ENCODE measurements at places on chromosomes 6 and 20.

DNA sequence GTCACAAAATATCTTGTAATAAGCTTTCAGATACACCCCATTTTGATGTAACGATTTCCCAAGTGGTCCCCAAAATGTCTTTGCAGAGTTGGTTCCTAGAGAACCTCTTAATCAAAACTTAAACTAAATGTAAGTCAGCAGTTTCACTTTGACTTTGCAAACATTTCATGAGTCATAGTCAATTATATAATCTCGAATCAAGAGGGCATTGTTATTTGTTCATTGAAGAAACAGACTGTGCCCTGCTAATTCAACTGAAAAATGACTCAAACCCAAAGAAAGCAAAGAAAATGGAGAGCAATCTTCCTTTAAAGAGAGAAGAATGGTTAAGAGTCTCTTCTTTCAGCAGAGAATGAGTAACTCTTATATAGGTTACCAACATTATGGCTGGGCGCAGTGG is 58.3 kb downstream of the IPCEF1 start:
- DNase-seq = peak; percentile 95

GRCh38 chr20:33840160-33840559 is 29.0 kb downstream of the CHMP4B start:
- DNase-seq = no peak

DNA sequence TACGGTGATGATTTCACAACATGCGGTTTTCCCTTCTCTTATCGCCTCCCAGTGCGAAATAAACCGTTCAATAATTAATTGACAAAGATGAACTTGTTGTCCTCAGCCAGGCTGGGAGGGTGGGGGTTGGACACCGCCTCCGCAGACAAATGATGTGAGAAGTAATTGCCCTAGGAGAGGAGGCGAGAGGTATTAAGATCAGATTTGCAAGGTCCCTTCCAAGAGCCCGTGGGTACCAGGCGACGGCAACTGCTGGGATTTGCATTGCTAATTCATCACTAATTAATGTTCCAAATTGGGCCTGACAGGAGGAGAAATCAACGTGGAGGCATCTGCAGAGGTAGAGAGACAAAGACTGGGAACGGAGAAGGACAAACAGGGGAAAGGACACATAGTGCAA is 90.2 kb upstream of the CCDC167 start:
- no peak for DNase-seq

GRCh38 chr6:18186540-18187250 is 31.5 kb downstream of the KDM1B start:
- peak; percentile 51 for DNase-seq

DNA sequence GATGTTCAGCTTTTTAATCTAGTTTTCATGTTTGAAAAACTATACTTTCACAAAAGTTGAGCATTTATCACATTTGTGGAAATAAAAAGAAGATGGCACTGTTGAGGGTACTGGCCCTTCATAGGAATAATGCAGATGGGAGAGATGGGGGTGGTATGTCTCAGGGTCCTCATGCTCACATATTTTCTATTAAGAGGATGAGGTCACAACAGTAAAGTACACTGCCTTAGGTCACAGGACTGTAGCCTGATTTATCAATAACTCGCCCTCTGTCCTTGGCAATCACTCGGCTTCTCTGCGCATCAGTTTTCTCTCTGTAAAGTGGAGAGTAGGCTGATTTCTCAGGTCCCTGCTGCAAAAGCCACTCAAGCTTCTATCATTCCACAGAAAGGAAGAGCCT is 55.9 kb downstream of the PPP1R3G start:
- DNase-seq = no peak

- DNase-seq = no peak
Observed at GRCh38 chr6:1412901-1413300, 23.5 kb downstream of the FOXF2 start.

DNA sequence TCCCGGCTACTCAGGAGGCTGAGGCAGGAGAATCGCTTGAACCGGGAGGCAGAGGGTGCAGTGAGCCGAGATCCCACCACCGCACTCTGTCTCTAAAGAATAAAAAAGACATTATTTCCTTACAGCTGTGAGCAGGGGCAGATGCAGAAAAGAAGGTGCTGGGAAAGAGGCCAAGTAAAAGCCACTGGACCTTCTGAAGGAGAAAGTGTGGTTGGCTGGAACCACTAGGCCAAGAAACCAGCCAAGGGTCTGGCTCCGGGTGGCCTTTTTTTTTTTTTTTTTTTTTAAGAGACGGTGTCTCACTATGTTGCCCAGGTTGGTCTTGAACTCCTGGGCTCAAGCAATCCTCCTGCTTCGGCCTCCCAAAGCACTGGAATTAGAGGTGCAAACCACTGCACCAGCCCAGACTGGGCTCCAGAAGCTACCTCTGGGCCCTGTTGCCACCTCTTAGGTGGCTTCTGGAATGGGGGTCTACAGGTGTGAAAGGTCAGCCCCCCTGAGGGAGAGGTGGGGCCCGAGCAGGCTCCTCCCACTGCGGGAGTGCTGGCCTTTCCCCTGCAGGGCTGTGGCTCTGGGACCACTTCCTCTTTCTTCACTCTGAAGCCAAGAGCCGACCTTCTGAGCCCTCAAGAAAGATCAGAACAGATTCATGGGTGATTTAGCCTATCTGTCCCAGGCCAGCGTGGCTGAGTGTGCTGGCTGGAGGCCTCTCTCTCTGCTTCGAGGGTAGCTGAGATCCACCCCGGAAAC is at the start of gene FGD2:
Gene FGD2, plus strand, starts transcription at position 595 of the 750 bp plus-strand sequence. CDS start 163 bp downstream, outside the sequence.
- no peak for DNase-seq

DNA sequence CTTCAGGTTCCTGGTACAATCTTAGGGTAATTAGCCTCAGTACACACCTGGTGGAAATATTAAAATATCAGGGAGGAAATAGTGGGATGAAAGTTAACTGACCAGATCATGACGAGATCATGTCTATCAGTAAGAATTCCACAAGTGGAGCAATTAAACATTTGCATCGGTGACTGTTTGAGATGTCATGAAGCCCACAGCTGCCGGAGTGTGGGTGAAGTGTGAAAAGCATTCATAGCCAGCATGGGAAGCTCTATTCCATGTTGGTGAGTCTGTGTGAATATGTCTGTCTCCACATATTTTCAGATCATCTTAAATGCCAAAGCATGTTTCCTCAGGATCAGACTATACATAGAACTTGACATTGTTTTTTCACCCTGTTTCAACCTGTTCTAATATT is 142.8 kb downstream of the IPCEF1 start:
- DNase-seq = no peak

DNA sequence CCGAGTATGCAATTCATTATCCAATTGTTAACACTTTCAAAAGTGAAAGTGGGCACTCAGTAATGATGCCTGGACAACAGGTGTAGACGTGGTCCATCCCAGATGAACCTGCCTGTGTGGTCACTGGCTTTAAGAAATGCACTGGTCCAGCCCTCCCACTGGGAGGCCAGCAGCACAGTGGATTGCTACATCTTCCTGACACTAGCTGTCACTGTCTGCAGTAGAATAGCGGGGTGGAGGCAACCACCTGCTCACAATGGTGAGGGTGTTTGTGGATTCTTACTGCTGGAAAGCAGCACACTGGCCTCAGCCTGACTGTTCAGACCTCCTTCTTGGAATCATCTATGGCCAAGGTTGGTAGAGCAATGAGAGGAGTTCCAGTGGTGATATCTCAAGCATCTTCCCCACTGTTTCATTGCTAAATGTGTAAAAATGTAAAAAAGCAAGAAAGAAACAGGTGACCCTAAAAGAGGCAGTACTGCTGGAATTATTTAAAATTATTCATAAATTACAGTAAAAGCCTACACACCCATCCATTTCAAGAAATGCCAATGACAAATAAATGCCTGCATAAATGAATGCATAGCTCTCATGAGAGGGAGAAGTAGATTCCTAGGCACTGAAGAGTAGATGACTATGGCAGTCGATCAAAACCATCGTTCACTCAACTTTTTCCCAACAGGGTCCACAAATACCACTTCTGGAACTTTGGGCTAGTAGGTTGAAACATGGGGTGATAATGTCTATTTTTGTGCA is 228.0 kb upstream of the PLN start:
- no peak for DNase-seq

GRCh38 chr6:148888856-148889255 is 142.0 kb downstream of the UST start:
- peak; percentile 7 for DNase-seq

- DNase-seq = peak; percentile 51
Observed at GRCh38 chr6:157912326-157912725, 69.3 kb upstream of the SYNJ2 start.

DNA sequence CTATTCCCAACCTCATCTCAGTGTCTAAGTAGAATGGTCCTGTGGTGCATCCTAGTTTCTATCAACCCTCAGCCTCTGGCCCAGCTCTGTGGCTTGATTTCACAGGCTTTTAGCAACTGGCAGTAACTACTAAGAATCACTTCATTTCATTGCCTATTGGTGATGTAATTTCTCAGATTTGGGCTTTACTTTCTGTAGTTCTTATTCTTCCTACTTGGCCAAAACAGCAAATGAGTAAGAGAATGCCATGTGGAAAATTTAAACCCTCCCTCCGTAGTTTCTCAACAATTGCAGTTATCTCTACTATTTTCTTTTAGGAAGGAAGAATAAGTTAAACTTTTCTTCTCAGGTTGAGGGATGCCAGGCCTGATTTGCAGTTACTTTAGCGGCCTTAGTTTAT is 387.3 kb downstream of the CDKAL1 start:
- DNase-seq = no peak

DNA sequence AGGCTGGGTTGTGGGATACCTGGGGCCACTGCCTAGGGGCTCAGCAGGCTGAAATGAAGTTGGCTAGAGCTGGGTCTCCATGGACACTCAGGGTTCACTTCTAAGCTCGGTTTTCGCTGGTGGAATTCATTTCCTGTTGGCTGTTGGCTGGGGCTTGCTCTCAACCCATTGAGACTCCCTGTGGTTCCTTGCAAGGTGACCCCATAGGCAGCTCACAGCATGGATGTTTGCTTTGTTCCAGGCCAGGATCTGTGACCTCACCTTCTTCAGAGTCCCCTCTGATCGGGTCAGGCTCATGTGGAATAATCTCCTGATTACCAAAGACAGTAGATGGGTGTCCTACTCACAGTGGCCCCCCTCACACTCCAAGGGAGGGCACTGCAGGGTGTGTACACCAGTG is 229.3 kb downstream of the QKI start:
- no peak for DNase-seq

DNA sequence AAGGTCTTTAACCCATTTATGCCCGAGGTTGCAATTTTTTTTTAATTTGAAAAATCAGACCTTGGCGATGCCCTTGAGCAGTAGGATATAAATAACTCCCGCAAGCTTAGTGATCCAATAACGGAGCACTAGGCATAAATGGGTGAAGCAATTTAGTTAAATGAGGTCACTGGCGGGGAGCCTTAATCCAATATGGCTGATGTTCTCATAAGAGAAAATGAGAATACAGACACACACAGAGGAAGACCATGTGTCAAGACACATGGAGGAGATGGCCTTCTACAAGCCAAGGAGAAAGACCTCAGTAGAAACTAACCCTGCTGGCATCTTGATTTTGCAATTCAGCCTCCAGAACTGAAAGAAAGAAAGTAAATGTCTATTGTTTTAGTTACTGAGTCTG is 735 bp downstream of the SIRPG start:
- no peak for DNase-seq

- DNase-seq = peak; percentile 50
Observed at GRCh38 chr6:14134211-14134910, 16.8 kb downstream of the CD83 start.

DNA sequence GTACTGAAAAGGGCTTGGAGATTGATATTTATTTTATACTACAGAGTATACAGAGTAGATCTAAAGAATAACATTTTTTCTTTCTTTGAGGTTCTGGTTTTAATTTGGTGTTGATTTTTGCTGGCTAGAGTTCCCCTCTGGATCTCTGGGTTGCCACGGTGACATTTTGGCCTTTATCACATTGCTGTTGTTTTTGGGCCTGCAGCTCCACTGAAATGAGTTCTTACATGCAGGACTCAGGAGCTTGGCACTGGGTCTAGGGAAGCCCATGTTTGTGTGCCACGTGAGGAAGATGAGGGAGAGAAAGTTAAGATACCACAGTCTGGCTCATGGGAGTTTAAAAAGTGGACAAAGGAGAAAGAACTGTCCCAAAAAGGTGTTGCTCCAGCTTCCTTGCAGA is 7.4 kb upstream of the TFAP2C start:
- DNase-seq = no peak

- no peak for DNase-seq
Observed at GRCh38 chr6:163730246-163731210, 316.0 kb downstream of the QKI start.

- DNase-seq = peak; percentile 98
Observed at GRCh38 chr6:162090734-162091133, 636.8 kb downstream of the PRKN start.

GRCh38 chr6:92427453-92427852 is 991.9 kb downstream of the EPHA7 start:
- peak; percentile 91 for DNase-seq

DNA sequence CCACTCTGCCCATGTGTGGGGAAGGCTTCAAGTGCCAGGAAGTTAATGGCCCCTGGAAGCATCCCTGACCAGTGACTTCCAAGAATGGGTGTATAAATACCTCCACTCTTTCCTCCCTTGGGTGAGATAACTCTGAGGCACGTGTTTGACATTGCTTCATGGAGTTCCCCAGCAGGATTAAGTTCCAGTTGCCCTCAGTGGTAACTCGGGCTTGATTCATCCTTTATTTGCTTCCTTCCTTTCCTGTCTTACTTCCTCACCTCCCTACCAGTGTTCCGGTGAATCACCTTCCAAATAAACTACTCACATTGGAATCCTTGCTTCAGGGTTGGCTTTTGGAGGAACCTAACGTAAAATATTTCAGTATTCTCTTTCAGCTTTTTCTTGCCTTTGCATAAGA is 84.6 kb upstream of the JAG1 start:
- DNase-seq = peak; percentile 35

DNA sequence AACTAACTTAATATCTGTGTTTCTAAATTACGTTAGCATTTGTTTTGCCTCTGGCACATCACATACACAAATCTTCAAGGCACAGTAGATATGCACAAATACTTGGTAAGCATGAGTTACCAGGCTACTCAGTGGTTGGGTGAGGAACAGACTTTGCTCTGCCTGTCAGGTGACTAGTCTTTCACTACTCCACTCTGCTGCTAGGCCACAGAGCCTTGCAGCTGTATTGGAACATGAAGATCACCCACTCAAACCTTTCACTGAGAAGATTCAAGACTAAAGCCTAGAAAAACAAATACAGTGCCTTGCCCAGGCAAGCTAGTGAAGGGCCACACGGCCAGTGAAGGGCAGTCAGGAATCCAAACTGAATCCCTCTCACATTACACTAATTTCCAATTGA is 47.0 kb downstream of the DTNBP1 start:
- peak; percentile 66 for DNase-seq

DNA sequence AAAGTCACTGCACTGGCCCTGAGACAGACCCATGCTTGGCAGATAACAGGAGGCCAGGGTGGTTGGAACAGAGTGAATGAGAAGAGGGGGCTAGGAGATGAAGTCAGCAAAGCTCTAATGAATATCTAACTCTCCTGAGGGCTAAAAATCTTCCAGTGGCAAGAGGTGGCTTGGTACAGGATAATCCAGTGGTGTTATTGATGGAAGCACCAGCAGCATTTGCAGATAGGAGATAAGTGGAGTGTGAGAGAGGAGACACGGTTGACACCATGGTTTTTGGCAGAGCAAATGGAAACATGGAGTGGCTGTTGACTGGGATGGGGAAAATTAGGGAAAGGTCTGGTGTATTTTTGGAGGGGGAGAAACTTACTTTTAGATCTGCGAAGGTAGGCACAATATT is 363.0 kb downstream of the ARHGAP18 start:
- DNase-seq = no peak

All from renal cortical epithelial cell (primary cell).